ENCODE measurements at places on chromosomes 5 and 9.

DNA sequence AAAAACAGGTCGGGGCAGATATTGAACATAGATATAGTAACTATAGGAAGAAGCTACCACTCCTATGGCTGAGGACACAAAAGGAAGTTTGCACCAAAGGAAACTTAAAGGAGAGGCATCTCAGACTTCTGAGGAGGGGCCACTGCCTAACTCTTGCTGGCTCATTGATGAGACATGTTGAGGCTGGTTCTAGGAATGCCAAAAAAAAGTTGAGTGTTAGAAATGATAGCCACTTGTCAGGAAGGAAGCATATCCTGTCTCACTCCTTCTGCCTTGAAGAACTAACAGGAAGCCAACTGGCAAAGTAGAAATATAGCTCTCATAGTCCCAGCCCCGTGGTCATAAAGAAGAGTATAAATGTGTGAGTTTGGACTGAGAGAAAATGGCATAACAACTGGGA, 23.3 kb upstream of the STOM start:
- DNase-seq: peak; percentile 75

DNA sequence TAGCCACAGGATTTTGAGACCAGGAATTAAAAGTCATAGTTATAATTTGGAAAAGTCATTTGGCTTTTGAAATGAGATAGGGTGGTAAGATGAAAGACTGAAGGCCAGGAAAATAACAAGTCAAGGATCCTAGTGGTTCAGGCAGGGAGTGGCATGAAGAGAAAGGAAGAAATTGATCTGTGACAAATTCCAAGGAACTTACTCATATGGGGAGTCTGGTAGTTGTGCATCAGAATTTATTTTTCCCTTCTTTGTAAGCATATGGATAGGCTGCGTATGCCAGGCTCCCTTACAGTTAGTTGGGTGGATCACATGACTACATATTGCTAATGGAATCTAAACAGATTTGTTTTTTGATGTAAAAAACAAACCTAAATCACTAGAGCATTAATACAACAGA, 21.0 kb downstream of the ISL1 start:
- DNase-seq: no peak

DNA sequence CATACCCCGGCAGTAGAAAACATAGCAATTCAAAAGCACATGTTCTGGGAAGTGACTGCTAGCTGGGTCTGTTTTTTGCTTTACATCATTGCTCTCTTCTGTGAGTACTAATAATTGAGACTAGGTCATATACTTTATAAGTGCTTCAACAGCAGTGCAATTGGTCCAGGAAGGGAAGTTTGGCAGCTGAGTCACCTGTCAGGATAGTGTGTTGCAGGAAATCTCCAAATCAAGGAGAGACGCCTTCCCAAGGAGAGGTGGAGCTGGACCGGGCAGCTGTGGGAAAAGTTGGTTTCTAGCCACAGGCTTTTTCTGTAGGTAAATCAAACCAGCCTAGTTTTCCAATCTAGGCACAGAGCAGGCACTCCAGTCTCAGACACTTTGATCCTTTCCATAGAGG, 330.1 kb downstream of the ENC1 start:
- no peak for DNase-seq

- DNase-seq: peak; percentile 7
Observed at GRCh38 chr5:68749631-68750030, 344.2 kb upstream of the SLC30A5 start.

DNA sequence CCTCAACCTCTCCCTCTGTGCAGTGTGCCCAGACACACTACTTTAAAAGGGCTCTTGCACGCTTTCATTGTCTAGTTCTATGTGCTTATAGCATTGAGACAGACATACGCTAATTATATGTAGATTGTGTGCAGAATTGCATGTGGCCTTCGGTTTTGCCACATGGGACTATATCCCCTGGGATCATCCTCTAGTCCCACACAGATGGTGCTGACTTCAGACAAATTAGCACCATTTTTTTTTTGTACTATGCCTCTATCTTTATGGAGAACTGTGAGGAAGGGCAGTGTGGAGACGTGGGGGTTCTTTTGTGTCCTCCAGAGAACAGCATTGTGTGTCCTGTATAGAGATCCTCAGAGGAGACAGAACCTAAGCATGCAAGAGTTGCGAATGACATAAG, 29.3 kb downstream of the PAPPA start:
- DNase-seq: no peak

- DNase-seq: no peak
Observed at GRCh38 chr5:168818558-168818957, 239.4 kb upstream of the PANK3 start.

DNA sequence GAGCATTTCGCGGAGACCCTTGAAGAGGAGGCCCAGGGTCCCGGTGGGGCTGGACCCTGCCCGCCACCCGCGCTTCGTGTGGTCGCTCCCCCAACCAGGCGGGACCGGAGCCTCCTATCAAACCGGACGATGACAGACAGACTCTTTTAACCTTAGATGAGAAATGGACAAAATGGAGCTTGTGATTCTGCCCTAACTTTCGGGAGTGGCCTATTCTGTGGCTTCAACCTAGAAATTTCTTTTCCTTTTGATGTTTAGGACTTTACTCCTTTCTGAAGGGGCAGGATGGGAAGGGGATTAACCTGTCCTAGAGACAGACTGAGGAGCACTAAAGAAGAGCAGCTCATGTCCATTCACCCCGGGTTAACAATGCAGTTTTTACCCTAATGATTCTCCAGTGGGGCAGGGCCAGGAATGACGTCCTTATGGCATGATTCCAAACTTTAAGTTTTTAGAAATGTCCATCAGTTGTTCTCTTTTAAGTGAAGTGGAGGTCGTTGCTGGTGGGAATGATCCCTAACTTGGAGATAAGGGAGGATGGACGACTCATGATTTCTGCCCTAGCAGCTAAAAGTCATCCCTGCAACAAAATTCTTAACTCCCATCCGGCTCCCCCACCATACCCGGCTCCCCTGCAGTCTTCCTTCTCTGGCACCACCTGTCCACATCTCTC, 1.0 kb downstream of the NIPSNAP3A start:
- no peak for DNase-seq

DNA sequence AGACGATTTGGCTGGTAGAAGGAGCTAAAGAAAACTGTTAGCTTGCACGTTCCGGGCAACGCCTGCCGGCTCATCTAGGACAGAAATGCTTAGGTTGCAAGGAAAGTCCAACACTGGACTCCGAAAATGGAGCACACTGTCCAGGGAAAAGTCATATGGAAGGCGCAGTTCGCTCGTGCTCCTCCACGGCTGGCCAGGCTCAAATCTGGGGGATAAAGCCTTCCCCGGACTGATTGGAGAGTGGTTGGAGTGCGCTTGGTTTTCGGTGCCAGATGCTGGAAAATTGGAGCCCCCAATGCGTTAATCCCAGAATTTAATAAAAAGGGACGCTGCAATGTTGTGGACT, 955 bp downstream of the CDH6 start:
- no peak for DNase-seq

- no peak for DNase-seq
Observed at GRCh38 chr9:98607787-98608186, 100.9 kb downstream of the GABBR2 start.

DNA sequence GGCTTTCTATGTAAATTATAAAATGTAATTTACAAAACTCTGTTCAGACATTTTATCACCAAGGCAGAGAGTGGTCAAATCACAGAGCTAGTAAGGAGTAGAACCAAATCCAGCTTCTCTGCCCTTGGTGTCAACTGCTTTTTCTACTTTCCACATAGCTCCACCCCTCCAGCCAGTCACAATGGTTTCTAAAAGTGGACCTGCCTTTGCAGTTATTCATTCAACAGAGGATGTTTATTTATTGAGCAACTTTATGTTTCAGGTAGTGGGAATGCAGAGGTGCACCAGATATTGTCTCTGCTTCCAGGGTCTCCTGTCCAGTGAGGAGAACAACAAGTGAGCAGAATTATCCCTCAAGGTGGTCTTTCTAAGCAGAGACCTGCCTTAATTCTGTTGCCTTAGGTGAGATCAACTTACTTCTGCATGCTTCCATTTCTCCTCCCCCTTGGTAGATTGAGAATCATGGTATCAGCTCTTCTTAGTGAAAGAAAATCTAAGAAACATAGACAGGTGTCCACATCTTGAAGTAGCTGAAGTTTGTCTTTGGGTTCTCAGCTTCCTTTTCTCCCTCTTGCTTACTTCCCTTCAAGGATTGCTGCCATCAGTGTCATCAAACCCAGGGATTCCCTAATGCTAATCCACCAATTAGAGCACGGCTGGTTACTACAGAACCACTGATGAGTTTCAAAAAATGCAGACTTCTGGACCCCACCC, 17.2 kb upstream of the PDCD1LG2 start:
- no peak for DNase-seq

- DNase-seq: no peak
Observed at GRCh38 chr5:126875303-126875785, 98.4 kb downstream of the LMNB1 start.

- no peak for DNase-seq
Observed at GRCh38 chr5:141657937-141658545, 6.8 kb upstream of the FCHSD1 start.

GRCh38 chr5:160286947-160287346, 25.4 kb downstream of the CCNJL start:
- no peak for DNase-seq

Measured in GF-D8 (cell line).